ENCODE measurements at places on chromosomes 6 and 20. TPM values are rescaled to one million over a fixed set of nuclear protein-coding genes. Genes with fewer than 3 reads are reported as not detected.

GRCh38 chr6:37126961-37127616 is 42.9 kb upstream of the PIM1 start:
- no peak overlapping the region for H3K27ac ChIP-seq
- H3K36me3 ChIP-seq: no peaks in the 10 kb centered on the region
- no peaks in the 10 kb centered on the region for H3K4me1 ChIP-seq
- no peaks in the 10 kb centered on the region for H3K27me3 ChIP-seq
- no peak for DNase-seq

DDO gene
- total RNA-seq: 1.1 TPM

DNA sequence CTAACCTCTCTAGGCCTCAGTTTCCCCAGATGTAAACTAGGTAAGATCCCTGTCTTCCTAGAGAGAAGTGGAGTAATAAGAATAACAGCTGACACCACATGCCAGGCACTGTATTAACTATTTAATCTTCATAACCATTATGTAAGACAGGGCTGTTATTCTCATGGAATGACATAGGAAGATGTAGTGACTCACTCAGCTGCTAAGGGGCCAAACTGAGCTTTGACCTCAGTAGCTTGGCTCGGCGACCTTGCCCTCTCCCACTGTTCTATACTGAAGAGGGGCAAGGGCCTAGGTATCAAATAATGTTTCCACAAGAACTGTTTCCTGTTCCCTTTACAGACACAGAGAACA is 2.9 kb upstream of the MDGA1 start:
- H3K27ac ChIP-seq: no peak overlapping the region
- peaks cover 12% of the 10 kb centered on the region for H3K4me1 ChIP-seq
- no peaks in the 10 kb centered on the region for H3K36me3 ChIP-seq
- DNase-seq: no peak
- no peak overlapping the region for H3K4me3 ChIP-seq

MYH7B gene
- 0.72 TPM for total RNA-seq

DNA sequence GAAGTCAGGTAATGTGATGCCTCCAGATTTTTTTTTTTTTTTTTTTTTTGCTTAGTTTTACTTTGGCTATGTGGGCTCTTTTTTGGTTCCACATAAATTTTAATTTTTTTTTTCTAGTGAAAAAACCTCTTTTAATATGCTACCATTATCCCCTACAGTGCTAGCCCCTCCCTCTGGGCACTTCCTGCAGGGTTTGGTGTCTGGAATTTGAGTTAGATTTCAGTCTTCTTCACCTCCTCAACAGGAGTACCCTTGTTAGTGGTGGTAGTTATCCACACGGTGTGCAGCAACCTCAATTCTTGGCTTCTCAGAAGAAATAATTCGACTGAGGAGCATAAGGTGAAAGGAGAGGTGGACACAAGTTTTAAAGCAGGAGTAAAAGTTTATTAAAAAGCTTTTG is 128.8 kb upstream of the SYNCRIP start:
- no peaks in the 10 kb centered on the region for H3K4me1 ChIP-seq
- no peaks in the 10 kb centered on the region for H3K27me3 ChIP-seq
- H3K27ac ChIP-seq: no peak overlapping the region
- no peak for DNase-seq
- no peak overlapping the region for H3K4me3 ChIP-seq
- H3K36me3 ChIP-seq: no peaks in the 10 kb centered on the region

DNA sequence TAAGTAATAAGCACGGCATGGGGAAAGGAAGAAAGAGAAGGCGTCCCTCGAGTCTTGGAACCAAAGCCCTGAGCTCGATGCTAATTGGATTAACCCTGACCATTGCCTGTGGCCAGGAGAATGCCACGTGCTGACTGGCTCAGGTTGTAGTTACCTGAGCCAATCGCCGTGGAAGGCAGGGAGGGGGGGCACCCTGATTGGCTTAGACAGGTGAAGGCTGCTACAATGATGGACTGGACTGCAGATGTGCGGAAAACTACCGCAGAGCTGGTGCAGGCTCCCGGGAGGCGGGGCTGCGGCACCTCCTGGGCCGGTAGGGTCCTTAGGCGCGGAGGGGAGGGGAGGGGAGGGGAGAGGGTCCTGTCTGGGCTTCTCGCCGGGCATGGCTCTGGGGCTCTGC is 121.3 kb downstream of the TFAP2C start:
- H3K27ac ChIP-seq: no peak overlapping the region
- DNase-seq: no peak
- H3K4me3 ChIP-seq: no peak overlapping the region

C6orf132 gene
- total RNA-seq: 16.9 TPM

DNA sequence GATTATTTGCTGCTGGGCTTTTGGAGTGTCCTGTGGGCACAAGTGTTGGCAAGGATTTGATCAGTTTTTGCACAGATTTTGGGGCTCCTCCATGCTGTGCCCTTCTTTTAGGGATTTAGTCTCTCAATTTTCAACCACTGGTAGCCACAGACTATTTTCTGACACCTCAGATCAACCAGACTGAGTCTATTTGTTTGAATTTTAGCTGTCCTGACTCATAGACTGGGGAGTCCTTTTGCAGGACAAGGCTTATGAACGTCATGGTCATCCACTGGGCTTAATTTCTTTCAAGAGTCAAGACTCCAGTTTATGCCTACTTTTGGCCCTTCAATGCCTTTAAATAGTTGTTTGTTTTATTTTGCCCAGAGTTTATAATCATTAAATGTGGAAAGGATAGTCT is 59.3 kb downstream of the BCKDHB start:
- no peaks in the 10 kb centered on the region for H3K36me3 ChIP-seq
- H3K4me3 ChIP-seq: no peak overlapping the region

DNA sequence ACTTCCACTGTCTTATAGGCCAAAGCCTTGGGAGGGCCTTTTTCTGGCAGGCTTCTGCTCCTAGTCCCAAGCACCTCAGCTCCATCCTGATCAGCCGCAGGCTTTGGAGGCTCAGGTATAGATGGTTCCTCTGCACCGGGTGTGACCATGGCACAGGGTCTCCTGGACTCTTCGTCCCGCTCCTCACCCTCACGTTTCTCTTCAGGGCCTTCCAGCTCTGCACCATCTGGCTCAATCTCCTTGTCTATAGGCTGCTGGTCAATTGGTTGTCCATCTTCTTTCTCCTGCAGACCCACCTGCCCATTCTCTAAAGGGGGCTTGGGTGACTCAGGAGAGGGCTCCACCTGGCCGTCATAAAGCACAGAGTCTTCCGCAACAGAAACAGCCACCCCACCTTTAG is 37.0 kb downstream of the BFSP1 start:
- no peak overlapping the region for H3K4me3 ChIP-seq
- no peaks in the 10 kb centered on the region for H3K36me3 ChIP-seq
- H3K4me1 ChIP-seq: no peaks in the 10 kb centered on the region
- H3K27me3 ChIP-seq: no peaks in the 10 kb centered on the region

- H3K4me3 ChIP-seq: no peak overlapping the region
- no peak overlapping the region for H3K27ac ChIP-seq
- H3K27me3 ChIP-seq: no peaks in the 10 kb centered on the region
- DNase-seq: peak; percentile 73
Measured at GRCh38 chr6:7723041-7723447, 2.9 kb upstream of the BMP6 start.

MLIP gene
- 1.4 TPM for total RNA-seq

FAM110A gene
- total RNA-seq: 4.0 TPM
